ENCODE measurements at places on chromosomes 11 and 22. TPM values are rescaled to one million over a fixed set of nuclear protein-coding genes. Genes with fewer than 3 reads are reported as not detected.

The BIK gene
- total RNA-seq, result 2.7 TPM

The ESAM gene
- 2.2 TPM for total RNA-seq

DNA sequence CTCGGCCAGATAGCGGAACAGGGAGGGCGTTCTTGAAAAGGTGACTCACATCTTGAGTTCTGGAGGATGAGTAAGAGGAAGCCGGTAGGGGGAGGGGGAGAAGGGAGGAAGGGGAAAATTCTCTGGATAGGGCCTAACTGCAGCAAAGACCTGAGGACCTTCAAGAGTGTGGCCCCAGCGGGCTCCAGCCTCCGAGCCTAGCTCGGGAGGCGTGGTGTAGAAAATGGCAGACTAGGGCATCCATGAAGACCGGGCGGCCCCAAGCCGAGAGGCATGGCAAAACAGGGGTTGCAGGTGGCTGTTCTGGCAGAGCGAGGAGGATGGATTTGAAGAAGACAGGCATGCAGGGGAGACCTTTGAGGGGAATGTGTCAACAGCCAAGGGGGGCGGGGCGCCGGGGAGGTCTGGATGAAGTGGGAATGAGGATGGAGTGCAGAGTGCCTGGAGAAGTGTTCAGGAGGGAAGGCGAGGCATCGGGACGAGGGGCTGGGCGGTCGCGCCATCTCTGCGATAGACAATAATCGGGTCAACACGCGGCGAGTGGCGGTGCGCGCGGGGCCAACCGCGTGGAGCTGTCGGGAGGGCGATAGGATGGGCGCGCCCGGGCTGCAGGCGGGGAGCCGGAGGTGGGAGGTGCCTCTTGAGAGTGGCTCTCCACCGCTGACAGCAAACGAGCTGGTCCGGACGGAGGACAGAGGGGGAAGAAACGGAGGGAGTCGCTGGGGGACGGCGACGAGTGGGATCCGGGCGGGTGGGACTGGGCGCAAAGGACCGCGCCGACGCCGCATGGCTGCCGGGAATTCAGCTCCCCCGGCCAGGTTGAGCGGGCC is 40.0 kb upstream of the CREB3L1 start:
- H3K4me1 ChIP-seq, result peaks cover 23% of the 10 kb centered on the region
- no peaks in the 10 kb centered on the region for H3K36me3 ChIP-seq
- peak; percentile 35 for DNase-seq
- peak overlapping the region; percentile 58 for H3K4me3 ChIP-seq
- peaks cover 9% of the 10 kb centered on the region for H3K27me3 ChIP-seq
- H3K27ac ChIP-seq, result no peak overlapping the region

The SLC17A6 gene
- total RNA-seq, result not detected

The SLC5A4 gene
- not detected for total RNA-seq

The CECR2 gene
- 0.41 TPM for total RNA-seq

GRCh38 chr22:17303840-17304779 is 65.2 kb upstream of the CECR2 start:
- H3K4me1 ChIP-seq, result peaks cover 6% of the 10 kb centered on the region

DNA sequence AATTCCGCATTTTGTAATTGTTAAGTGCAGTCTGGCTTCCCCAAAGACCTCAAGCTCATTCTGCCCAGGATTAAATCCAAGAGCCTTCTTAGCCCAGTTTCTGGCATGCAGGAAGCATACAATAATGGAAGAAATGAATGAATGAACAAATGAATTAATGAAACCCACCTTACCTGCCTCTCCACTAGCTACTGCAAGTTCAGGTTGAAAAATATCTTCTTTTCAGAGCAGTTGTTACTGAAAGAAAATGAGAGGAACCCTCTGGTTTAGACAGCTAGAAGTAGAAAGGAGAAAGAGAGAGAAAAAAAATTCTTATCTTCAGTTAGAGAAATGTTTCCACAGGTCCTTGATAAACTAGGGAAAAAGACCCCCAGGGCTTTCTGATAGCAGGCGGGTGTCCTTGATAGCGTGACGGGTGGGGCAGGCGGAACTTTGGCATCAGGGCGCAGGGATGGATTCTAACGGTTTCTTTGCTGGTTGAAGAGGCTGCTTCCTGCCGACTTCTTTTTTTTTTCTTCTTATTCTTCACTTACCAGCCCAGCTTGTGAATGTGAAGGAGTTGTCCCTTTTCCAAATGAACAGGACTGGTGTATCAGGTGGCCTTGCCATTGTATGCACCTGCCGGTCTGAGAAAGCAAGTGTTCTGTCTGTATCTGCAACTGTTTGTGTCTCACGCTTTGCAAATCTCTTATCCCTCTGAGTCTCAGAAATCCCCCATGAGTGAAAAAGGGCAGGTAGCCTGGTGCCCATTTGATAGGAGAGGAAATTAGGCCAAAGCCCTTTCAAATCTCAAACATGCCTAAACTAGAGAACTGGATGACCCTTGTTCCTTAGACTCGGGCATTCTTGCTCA is 10.0 kb downstream of the LMO2 start:
- H3K4me1 ChIP-seq, result no peaks in the 10 kb centered on the region
- no peak overlapping the region for H3K27ac ChIP-seq
- DNase-seq, result no peak
- no peaks in the 10 kb centered on the region for H3K27me3 ChIP-seq
- H3K4me3 ChIP-seq, result no peak overlapping the region
- no peaks in the 10 kb centered on the region for H3K36me3 ChIP-seq

The OLFML1 gene
- not detected for total RNA-seq

The PIM3 gene
- 65.0 TPM for total RNA-seq

The MUC6 gene
- total RNA-seq, result not detected

The FGF19 gene
- 0.09 TPM for total RNA-seq

The RIBC2 gene
- total RNA-seq, result 0.61 TPM

The SLC22A9 gene
- total RNA-seq, result not detected

The DEUP1 gene
- total RNA-seq, result not detected

- no peak for DNase-seq
- H3K4me3 ChIP-seq, result no peak overlapping the region
- no peaks in the 10 kb centered on the region for H3K4me1 ChIP-seq
- no peaks in the 10 kb centered on the region for H3K27me3 ChIP-seq
- H3K27ac ChIP-seq, result no peak overlapping the region
- no peaks in the 10 kb centered on the region for H3K36me3 ChIP-seq
Measured at GRCh38 chr11:10638316-10638925, 55.1 kb downstream of the IRAG1 start.

DNA sequence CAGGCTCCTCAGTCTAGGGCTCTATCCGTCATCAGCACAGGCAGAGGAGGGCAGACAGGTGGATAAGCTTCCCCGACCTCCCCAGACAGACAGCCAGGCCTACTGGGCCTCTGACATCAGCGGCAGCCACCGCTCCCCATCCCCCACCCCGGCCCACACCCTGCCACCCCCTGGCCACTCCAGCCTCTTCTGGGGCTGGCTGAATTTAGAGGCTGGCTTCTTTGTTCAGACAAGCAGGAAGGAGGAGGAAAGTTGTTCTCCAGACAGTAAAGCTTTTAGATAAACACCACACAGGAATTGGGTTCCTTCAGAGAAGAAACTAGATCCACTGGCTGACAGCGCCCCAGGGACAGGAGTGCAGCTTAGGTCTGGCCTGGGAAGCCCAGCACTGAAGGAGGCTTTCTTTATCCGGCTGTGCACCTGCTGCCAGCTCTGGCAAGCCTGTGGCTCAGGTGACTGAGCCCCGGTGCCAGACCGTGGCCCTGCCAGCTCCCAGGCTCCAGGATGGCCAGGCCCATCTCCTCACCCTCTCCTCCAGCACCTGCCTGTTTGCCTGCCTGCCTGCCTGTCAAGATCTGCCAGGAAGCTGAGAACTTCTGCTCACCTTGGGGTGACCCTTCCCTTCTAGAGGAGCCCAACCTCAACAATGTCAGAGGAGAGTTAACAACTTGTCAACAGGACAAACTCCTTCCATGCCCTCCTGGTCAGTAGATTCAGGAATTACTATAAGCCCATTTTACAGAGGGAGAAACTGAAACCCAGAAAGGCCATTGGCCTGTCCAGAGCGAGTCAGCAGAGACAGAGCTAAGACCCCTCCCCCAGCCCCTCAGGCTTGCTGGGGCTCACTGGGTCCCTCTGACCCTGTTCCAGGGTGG is 44.0 kb upstream of the KLHL35 start:
- H3K27ac ChIP-seq, result no peak overlapping the region
- no peak for DNase-seq
- peaks cover 3% of the 10 kb centered on the region for H3K4me1 ChIP-seq
- no peaks in the 10 kb centered on the region for H3K36me3 ChIP-seq

The FERMT3 gene
- 130 TPM for total RNA-seq

- no peak for DNase-seq
- no peaks in the 10 kb centered on the region for H3K27me3 ChIP-seq
- no peak overlapping the region for H3K27ac ChIP-seq
- H3K4me1 ChIP-seq, result no peaks in the 10 kb centered on the region
- no peak overlapping the region for H3K4me3 ChIP-seq
Measured at GRCh38 chr11:16178273-16178672, 178.1 kb downstream of the SOX6 start.

GRCh38 chr11:65444314-65445051 is 21.9 kb downstream of the NEAT1 start:
- no peak for DNase-seq
- no peaks in the 10 kb centered on the region for H3K36me3 ChIP-seq
- no peaks in the 10 kb centered on the region for H3K27me3 ChIP-seq
- no peak overlapping the region for H3K27ac ChIP-seq
- peaks cover 37% of the 10 kb centered on the region for H3K4me1 ChIP-seq

DNA sequence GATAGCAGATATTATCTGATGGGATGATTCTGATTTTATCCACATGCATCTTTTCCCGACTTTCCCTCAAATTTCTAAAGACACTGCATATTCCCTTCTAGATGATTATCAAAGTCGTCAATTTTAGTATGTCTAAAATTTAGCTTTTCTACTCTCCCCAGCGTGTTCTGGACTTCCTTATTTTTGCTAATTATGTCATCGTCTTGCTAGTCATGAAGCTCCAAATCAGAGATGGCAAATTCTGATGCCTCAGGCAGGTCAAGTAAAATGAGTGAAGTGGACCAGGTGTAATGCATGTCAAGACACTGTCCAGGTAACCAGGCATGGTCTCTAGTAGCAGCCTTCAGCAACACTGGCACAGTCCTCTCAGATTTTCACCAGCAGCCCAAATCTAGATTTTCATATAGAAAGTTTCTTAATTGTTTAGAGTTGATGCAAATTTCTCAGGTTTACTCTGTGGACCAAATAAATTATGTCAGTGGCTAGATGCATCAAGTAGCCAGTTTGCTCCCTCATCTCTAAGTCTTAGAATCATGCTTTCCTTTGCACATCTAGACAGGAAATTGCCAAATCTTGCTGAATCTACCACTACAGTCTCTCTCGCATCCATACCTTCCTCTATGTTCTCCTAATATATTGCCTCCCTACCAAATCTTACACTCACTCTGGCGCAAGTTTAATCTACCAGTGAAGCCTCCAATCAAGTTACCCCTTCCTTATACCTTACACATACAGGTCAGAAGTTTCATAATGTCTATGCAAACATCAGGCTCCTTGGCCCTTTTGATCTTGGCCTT is 10.6 kb downstream of the HSD17B12 start:
- H3K27me3 ChIP-seq, result no peaks in the 10 kb centered on the region
- no peak for DNase-seq
- H3K36me3 ChIP-seq, result no peaks in the 10 kb centered on the region
- no peaks in the 10 kb centered on the region for H3K4me1 ChIP-seq

The LRRC74B gene
- total RNA-seq, result not detected

- H3K27me3 ChIP-seq, result no peaks in the 10 kb centered on the region
- no peak overlapping the region for H3K4me3 ChIP-seq
- DNase-seq, result no peak
- no peaks in the 10 kb centered on the region for H3K36me3 ChIP-seq
- H3K4me1 ChIP-seq, result no peaks in the 10 kb centered on the region
Measured at GRCh38 chr11:2004466-2004865, 6.8 kb upstream of the H19 start.

DNA sequence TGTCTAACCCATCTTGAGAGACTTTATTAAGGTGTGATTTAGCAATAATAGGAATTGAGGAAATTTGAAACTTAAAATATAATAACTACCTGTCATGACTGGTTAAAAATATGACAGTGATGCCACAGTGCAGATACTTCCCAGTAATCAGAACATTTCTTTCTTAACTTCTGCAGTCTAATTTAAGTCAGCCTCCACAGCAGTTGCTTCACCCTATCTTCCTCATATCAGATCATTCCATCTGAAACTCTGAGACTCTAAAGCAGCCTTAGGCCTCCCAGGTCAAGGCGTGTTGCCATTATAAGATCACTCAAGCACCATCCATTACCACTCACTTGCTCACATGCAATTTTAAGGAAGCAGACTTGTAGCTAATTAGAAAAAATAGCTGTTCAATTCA is 302.2 kb downstream of the AASDHPPT start:
- no peaks in the 10 kb centered on the region for H3K4me1 ChIP-seq
- no peaks in the 10 kb centered on the region for H3K36me3 ChIP-seq
- DNase-seq, result no peak
- no peak overlapping the region for H3K4me3 ChIP-seq
- no peaks in the 10 kb centered on the region for H3K27me3 ChIP-seq

- DNase-seq, result peak; percentile 25
- H3K36me3 ChIP-seq, result no peaks in the 10 kb centered on the region
- H3K4me1 ChIP-seq, result peaks cover 2% of the 10 kb centered on the region
- no peak overlapping the region for H3K4me3 ChIP-seq
- peaks cover 16% of the 10 kb centered on the region for H3K27me3 ChIP-seq
Measured at GRCh38 chr11:76626921-76627401, 43.6 kb downstream of the LRRC32 start.

DNA sequence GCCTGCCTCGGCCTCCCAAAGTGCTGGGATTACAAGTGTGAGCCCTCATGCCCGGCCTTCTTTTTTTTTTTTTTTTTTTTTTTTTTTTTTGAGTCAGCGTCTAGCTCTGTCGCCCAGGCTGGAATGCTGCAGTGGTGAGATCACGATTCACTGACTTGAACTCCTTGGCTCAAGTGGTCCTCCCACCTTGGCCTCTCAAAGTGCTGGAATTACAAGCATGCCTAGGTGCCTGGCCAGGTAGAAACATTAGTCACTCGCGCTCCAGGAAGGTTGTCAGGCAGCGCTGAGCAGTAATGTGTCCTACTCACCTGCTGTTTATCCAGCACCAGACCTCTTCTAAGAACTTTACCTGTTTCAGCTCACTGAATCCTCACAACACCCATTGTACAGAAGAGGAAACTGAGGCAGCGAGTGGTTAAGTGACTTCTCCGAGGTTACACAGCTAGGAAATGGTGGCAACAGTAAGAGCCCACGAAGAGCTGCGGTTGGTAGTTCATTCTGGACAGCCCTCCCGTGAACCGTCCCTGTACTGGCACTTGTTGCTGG is 496 bp upstream of the CST6 start:
- DNase-seq, result no peak
- H3K4me1 ChIP-seq, result peaks cover 10% of the 10 kb centered on the region
- H3K4me3 ChIP-seq, result no peak overlapping the region

The SERHL2 gene
- total RNA-seq, result 0.70 TPM

- no peaks in the 10 kb centered on the region for H3K4me1 ChIP-seq
- H3K36me3 ChIP-seq, result no peaks in the 10 kb centered on the region
- no peak overlapping the region for H3K4me3 ChIP-seq
- DNase-seq, result no peak
Measured at GRCh38 chr11:122209619-122210366, 93.8 kb upstream of the BLID start.

DNA sequence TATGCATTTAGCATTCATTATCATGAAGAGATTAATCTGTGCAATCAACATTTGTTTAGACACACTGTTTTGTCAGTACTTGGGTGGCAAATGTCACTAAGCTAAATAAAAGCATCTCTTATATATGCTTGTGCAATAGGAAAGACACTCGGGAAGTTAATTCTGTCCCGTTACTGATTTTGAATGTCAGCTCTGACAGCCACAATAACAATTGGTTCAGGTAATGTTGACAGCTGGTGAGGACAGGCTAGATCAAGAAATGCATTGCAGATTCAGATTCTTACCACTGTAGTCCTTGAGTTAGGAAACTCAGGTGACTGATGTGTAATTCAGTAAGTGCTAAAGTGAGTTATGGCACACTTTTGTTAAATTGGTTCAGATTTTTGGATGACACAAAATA is 523.8 kb upstream of the FAT3 start:
- H3K4me1 ChIP-seq, result no peaks in the 10 kb centered on the region
- no peaks in the 10 kb centered on the region for H3K27me3 ChIP-seq
- H3K4me3 ChIP-seq, result no peak overlapping the region
- no peaks in the 10 kb centered on the region for H3K36me3 ChIP-seq
- H3K27ac ChIP-seq, result no peak overlapping the region
